ENCODE measurements at places on chromosomes 7 and 10.

GRCh38 chr10:100802607-100803006 is 57.2 kb downstream of the PAX2 start:
- no peak for DNase-seq

- DNase-seq: peak; percentile 67
Observed at GRCh38 chr7:44587843-44588711, 6.0 kb upstream of the TMED4 start.

DNA sequence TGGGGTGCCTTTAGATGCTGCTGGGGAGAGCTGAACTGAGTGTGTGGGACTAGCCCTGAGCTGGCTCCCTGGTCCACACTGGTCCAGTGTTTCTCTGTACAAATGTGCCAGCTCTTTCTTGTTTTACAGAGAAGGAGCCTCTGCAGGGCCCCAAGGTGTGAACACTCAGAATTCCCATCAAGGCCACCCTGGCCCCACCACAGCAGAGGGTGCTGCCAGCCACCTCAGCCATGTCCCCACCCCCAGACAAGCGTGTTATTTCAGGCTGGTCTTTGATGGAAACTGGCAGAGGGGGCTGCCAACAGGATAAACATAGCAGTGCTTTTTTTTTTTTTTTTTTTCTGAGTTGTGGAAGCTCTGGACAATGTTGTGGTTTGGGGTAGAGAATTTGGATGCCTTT is 68.5 kb upstream of the LRRC18 start:
- DNase-seq: no peak

DNA sequence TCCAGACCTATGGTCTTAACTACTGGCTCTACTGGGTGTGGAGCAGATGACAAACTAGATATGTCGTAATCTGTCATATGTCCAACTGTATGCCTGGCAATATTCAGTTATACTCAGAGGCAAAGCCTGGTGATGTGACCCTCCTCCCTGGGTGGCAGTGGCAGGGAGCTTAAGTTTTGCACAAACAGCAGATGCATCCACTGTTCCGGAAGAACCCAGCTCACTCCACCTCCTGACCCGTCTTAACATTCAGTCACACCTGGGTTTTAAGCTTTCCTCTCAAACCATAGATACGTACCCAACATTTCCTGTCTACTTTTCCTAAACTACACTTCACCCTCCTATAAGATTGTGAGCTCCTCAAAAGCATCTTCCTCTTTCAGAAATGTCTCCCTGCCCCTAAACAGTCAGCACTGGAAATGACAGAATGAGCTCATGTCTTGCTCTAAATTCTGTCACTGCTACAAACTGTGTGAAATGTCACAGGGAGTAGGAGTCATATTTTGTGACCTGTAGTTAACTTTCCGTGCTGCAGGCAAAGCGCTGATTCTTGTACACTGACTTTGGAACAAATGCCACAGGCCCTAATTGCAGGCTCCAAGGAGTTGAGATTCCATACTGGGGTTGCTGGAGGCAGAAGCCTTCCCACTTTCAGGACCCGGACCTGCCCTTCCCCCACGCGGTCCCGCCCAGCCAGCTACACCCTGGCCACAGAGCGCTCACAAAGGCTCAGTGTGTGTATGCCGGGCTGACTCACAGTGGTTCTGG is 23.9 kb downstream of the SCD start:
- DNase-seq: peak; percentile 79

GRCh38 chr7:79610313-79610712 is 156.8 kb upstream of the MAGI2 start:
- peak; percentile 71 for DNase-seq

- no peak for DNase-seq
Observed at GRCh38 chr10:326350-326749, 191.1 kb downstream of the ZMYND11 start.

- no peak for DNase-seq
Observed at GRCh38 chr10:6148908-6149307, 53.8 kb upstream of the PFKFB3 start.

DNA sequence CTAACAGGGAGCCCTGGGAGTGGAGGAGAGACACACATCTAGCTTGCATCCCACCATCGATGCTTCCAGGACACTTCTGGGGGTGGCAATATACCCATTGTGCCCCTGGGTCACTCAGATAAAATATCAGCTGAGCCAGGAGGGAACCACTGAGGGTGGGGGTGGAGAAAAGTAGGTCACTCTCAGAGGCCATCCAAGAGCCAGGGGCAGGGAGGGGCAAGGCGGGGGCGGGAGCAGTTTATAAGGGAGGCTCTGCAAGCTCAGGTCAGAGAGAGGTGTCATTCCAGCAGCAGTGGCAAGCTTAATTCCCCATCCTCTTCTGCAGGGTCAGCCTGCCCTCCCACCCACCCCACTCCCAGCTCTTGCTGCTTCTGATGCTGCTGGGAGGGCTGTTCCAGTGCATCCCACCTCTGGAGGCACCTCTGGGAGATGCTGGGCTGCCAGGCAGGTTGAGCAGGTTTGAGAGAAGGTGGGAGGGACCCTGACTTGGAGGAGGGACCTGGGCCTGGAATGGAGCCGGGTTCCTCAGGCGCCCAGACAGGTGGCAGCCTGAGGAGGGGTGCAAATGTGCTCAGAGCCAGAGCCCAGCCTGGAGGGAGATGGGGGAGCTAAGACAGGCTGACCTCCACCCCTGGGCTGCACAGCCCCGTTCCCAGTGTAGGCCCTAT is 20.1 kb upstream of the TLX1 start:
- no peak for DNase-seq

- DNase-seq: no peak
Observed at GRCh38 chr7:27160145-27160545, 3.7 kb upstream of the HOXA7 start.

DNA sequence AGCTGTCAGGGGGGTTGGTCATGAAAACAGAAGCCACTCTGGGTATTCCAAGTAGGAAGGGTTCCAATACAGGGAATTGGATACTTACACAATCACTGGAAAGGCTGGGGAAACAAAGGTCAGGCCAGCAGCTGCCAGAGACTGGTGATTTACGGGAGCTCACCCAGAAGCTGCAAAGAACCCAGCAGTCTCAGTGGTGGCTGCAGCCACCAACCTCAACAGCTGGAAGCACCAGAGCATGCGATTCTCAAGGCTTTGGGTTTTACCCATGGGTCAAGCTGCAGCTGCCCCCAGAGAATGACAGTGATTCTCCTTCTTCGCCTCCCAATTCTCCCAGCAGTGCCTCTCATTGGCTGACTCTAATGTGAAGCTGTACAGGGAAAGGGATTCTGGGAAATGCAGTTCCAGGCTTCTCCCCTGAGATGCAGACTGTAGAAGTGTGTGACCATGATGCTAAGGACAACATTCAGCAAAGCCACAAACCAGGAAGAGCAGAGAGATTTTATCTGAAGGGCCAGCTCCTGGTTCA is 107.2 kb upstream of the TCF7L2 start:
- peak; percentile 8 for DNase-seq

Data from AG10803 (cell line).